Esophagus muscularis mucosa (tissue), 4 donors: ENCODE measurements at places on chromosomes 1 and 21.

- no peak for DNase-seq
Measured at GRCh38 chr1:65952696-65953095, 160.0 kb downstream of the PDE4B start.

DNA sequence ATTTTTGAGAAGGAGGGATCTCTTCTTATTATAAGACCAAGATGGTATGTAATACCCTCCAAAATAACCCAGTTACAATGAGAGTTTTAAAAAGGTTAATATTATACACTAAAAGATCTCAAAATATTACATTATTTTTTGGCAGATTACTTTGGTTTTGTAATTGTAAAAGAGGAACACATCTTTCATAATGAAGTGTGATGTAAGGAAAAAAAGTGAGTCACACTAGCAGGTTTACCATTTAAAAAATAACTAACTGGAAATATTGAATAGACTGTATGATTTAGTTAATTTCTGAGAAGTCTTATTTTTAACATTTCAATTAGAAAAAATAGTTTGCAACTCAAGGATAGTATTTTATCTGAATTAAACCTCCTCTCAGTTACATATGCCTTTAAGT is 1.1 kb downstream of the F5 start:
- DNase-seq, result no peak

GRCh38 chr1:167442854-167443565 is 75.3 kb downstream of the CD247 start:
- no peak for DNase-seq

DNA sequence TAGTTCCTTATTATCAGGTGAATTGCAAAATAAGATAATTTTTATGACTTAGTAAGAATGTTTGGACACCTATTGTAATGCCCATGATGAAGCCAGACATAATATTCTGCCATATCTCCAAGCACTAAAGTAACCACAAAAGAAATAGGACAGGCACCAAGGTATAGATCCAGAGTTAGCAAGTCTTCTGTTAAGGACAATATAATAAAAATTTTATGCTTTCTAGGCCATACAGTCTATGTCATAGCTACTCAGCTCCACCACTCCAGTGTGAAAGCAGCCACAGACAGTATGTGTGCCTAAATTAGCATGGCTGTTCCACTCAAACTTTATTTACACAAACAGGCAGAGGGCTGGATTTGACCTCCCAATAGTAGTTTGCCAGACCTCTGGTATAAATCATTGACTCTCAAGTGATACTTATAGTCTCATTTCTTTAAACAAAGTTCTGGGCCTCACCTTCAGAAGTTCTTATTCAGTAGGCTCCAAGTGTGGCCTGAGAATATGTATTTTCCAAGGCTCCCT is 88.3 kb downstream of the SCMH1 start:
- no peak for DNase-seq

- no peak for DNase-seq
Measured at GRCh38 chr1:161090617-161091016, 1.3 kb upstream of the NECTIN4 start.

DNA sequence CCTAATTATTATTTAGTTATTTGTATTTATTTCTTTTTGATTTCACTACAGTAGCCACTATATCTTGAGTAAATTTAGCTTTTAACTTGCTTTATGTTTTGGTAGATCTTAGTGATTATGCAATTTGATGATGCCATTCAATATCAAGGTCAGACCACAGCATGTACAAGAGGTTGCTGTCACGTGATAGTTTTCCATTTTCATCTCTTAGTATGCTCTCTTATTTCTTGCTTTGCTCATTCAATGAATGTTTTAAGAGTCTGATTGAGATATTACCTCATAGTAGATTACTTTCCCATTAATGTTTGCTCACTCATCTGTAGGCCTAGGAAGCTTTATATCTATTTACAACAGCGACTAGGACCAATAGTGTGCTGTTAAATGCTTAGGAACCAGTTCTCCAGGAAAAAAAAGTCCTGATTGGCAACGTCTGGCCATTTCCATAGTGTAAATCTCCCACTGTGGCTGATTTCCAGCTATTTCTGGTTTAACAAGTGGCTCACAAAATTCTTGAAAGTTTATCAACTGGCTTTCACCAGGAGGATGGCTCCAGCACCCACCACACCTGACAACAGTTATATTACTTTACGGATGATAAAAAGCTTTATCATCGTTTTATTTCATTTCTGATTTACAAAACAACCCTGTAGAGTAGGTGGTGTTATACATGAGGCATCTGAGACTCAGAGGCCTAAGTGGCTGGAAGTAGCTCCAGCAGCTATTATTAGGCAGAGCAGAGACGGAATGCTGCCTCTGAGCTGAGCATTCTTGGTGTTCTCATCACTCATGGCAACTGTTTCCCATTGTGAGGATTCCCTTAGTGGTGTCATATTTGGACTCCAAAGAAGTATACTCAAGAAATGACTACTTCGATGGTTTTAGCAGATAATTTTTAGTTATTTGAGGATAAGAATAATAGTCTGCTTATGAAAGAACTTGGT is 235.2 kb downstream of the DISC1 start:
- no peak for DNase-seq

DNA sequence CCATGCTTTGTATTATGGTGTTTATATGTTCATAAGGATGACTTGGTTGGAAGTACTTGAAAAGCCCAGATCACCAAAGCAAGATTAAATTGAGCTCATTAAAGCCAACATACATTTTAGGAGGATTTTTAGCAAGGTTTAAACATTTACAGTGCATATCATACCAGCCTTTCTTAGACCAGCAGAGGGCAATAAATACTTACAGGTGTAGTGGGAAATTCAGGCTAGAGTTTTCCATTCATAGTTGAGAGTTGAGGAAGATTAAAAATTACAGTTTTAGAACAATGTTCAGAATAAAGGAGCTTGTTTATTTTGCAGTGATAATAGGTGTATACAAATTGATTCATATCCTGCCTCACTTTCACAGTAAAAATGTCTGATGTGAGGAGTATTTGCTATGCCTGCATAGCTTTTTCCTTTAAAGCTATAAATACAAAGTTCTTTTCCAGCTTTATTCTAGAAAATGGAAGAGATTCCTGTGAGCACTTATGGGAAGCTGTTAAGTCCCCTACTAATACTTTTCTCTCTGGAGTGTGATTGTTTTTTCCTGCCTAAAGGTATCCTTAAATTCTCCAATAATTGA is 35.3 kb downstream of the DTL start:
- DNase-seq, result no peak

DNA sequence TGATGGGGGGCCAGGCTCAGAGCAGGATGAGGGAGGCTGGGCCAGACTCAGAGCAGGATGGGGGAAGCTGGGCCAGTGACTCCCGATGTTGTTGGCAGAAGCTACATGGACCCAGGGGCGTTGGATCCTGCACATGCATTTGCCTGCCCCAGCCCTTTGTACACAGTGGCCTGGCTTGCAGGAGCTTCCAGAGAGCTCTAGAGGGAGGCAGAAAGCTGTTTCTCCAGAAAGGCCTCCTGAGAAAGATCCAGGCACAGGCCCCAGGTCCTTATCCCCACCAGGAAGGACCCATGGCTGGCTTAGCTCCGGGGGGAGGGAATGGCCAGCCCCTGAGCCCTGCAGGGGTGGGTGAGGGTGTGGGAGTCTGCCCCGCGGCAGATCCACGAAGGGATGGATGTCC is 106.6 kb upstream of the ACTRT2 start:
- no peak for DNase-seq

DNA sequence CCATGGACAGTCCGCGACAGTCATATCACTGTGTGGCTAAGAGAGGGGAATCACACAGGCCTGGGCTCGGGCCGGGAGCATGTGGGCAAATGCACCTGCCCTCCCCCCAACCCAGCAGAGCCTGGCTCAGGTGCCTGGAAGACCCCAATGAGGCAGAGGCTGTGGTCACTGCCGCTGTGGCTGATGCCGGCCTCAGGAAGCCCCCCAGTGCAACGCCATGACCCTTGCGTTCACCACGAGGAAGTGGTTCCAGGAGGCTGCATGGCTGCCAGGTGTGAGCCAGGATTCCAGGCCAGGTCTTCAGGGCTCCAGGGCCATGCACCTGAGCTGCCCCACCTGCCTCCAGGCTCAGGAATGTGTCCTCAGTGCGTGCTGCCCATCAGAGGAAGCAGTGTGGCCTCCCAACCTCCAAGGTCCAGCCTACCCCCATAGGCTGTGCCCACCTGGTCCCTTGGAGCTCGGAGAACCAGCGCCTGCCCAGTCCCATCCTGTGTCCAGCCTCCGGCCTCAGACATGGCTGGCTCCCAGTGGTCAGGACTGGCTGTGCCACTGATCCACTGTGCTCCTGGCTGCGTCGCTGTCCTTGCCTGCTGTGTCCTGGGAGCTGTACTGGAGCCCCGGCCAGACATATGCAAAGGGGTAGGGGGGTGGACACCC is 8.0 kb downstream of the ARHGEF16 start:
- no peak for DNase-seq

DNA sequence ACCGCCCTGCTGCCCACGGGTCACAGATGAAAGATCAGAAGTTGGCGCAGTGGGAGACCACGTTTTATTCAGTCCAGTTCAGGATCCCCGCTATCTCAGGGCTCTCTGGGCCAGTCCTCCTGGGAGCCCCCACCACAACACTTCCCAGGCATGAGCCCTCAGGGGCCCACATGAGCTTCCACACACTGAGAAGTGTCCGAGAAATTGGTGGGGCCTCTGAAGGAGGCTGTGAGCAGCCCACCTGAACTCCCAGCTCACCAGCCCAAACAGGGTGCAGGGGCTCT is 12.1 kb downstream of the TRIM46 start:
- no peak for DNase-seq
